ENCODE measurements at places on chromosomes 6 and 20. TPM values are rescaled to one million over a fixed set of nuclear protein-coding genes. Genes with fewer than 3 reads are reported as not detected.

DNA sequence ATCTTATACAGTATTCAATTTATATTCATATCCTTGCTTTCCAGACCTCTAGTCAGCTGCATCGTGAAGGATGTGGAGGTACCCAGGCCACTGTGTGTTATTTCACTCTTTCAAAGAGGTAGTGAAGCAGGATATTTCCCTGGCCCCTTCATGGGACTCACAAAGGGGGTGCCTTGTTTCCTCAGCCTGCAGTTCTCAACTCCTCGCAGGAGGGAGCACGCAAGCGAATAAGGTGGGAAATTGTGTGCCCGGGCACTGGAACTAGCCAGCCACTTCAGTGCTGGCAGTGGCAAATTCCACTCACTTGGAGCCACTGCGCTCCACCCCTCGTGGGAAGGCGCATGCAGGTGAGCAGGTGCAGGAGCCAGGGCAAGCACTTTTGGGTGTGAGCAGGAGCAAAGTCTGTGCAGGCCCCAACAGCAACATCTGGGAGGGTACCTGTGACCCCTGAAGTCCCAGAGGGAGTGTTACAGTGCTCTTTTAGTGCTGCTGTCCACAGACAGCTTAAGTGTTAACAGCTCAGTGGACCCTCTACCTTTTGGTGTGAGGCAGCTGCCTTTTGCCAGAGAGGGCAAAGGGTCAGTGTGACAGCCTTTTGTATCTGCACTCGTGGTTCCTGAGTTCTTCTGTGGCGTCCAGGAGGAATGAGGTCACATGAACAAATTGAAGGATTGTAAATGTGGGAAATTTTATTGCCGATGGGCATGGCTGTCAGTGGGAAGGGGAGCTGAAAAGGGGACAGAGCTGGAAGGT lies 49.4 kb upstream of the FAM135A start:
- no peaks in the 10 kb centered on the region for H3K4me1 ChIP-seq
- peaks cover 2% of the 10 kb centered on the region for H3K27me3 ChIP-seq
- no peak for DNase-seq
- H3K27ac ChIP-seq = no peak overlapping the region
- H3K36me3 ChIP-seq = no peaks in the 10 kb centered on the region

The TEAD3 gene
- total RNA-seq = not detected

DNA sequence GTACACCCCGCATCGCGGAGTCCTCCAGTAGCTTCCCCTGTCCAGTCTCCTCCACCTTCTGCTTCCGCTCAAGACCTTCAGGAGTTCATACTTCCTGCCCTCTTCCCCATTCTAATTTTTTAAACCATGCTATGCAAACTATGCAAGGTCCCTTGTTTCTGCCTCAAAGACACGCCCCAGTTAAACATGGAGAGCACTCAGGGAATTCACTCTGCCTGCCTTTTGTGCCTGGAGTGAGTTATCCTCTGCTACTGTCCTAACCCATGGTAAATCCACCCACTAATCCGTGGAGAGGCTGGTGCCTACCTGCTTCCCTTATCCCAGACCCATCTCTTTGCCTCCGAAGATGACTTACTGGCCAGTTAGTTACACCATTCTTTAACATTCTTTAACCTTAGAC lies 473.7 kb upstream of the JARID2 start:
- no peaks in the 10 kb centered on the region for H3K36me3 ChIP-seq
- H3K4me1 ChIP-seq = no peaks in the 10 kb centered on the region
- no peak overlapping the region for H3K27ac ChIP-seq
- no peak overlapping the region for H3K4me3 ChIP-seq
- no peaks in the 10 kb centered on the region for H3K27me3 ChIP-seq

GRCh38 chr6:80725156-80725930 lies 618.9 kb downstream of the BCKDHB start:
- H3K4me1 ChIP-seq = no peaks in the 10 kb centered on the region
- H3K27ac ChIP-seq = no peak overlapping the region
- no peak overlapping the region for H3K4me3 ChIP-seq
- no peaks in the 10 kb centered on the region for H3K36me3 ChIP-seq

DNA sequence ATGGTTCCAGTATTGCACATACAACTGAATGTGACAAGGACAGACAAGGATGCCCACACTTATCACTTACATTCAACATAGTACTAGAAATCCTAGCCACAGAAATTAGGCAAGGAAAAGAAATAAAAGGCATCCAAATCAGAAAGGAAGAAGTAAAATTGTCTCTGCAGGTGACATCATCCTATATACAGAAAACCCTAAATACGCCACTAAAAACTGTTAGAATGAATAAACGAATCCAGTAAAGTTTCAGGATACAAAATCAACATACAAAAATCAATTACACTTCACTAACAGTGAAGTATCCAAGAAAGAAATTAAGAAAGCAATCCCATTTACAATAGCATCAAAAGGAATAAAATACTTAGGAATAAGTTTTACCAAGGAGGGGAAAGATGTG lies 66.1 kb downstream of the FAM217A start:
- peaks cover 8% of the 10 kb centered on the region for H3K36me3 ChIP-seq
- no peaks in the 10 kb centered on the region for H3K27me3 ChIP-seq
- peaks cover 34% of the 10 kb centered on the region for H3K4me1 ChIP-seq
- no peak overlapping the region for H3K27ac ChIP-seq
- no peak for DNase-seq

- peak; percentile 24 for DNase-seq
- H3K36me3 ChIP-seq = peaks cover 48% of the 10 kb centered on the region
These were observed 41.5 kb downstream of the MYH7B start for GRCh38 chr20:34997131-34997561.
